ENCODE measurements at places on chromosomes 16 and 17.

DNA sequence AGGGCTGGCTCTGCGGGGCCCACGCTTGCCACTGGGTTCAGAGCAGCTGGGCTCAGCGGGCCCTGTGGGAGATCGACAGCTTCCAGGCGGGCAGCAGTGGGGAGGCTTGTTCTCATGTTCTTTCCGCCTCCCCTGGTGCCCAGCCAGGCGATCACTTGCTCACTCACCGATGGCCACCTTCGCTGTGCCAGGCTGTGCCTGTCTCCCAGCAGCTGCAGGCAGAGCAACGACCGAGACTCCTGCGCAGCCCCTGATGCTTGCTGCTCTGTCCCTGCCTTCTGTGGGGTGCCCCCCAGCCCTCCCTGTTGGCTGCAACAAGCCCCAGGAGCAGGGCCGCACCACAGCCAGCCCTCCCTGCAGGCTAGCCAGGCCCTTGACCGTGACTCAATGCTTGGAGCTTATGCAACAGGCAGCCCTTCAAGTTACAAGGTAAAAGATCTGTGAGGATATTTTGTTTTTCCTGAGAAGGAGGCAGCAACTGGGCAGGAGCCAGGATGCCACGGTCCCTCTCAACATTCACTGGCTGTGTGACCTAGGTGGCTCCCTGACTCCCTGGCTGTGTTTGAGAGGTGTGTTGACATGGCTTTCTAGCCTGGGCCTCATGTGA is 9.6 kb upstream of the SPNS2 start:
- no peak for DNase-seq

GRCh38 chr17:77022766-77023165 is 118.0 kb upstream of the SEC14L1 start:
- DNase-seq = no peak

DNA sequence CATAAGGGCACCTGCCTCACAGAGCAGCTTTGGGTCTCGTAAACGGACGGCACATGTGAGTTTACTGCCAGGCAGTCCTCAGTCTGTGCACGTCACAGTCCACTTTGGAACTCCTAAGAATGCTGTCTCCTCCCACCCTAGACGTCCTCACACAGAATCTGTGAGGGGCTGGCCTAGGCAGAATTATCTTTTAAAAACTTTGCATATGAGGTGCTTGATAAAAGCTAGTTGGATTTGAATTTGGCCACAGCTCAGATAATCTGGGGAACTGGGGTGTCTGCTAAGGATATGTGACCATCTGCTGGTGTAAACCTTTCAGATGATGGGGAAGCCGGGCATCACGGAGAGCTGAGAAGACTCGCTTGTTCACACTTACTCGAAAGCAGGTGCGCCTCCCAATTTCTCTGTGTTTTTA is 64.4 kb downstream of the METRNL start:
- no peak for DNase-seq

GRCh38 chr17:57902117-57902799 is 52.4 kb upstream of the MRPS23 start:
- DNase-seq = no peak

DNA sequence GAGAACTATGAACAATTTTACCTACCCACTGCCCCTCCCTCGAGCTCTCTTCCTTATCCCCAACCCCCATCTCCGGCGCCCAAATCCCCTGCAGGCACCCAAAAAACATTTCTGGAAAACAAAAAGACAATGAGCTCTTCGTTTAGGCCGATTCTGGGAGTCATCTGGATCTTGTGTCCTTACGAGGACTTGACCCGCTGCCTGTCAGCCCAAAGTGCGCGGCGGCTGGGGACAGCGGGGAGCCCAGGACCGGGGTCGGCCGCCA is 524 bp downstream of the STRADA start:
- no peak for DNase-seq

- no peak for DNase-seq
These were observed 189.8 kb downstream of the CEP112 start for GRCh38 chr17:66002063-66002585.

DNA sequence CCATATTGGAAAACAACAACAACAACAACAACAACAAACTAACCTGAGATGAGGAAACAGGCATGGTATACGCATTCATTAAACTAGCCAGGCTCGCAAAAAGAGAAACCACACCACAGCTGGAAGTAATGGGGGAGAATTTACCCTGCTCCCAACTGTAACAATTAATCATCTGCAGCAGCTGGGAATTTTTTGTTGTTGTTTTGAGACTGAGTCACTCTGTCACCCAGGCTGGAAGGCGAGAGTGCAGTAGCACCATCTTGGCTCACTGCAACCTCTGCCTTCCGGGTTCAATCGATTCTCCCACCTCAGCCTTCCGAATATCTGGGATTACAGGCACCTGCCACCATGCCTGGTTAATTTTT is 16.3 kb downstream of the PRPSAP1 start:
- no peak for DNase-seq

DNA sequence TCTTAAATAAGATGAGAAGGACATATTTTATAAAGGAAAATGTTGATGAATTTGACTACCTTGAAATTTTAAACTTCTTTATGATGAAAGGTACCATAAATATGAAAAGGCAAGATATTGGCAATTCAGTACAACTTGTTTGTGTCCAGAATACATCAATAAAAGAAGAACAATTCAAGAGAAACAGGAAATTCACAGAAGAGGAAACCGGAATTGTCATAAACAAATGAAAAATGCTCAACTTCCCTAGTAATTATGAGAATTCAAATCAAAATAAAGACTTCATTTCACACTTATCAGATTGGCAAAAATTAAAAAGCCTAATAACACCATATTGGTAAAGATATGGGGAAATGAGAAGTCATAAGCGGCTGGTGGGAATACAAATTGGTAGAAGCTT is 54.3 kb downstream of the WSB1 start:
- no peak for DNase-seq

GRCh38 chr17:3030096-3030495 is 33.3 kb downstream of the OR1D5 start:
- DNase-seq = peak; percentile 64

DNA sequence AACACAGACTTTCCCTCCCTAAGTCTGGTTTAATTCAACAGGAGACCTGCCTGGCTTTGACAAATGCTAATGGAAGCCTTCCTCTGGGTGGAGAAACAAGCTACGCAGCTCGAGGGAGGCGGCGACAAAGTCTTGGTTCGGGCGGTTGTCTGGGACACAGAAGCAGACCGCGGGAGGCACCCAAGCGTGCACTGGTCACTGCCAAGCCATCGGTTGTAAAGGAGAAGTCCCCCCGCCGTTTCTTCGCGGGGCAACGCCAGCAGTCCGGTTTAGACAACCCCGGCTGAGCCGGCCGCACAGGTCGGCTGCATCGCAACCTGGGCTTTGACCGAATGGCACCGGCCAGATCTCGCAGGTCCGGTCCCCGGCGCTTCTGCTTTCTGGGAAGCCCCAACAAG is 586 bp downstream of the GLYR1 start:
- DNase-seq = peak; percentile 70

GRCh38 chr16:68617734-68618133 is 27.4 kb upstream of the CDH3 start:
- no peak for DNase-seq

- DNase-seq = peak; percentile 83
These were observed 14.0 kb downstream of the CCR7 start for GRCh38 chr17:40551091-40551878.

GRCh38 chr17:48539177-48539576 is 5.7 kb downstream of the HOXB2 start:
- peak; percentile 85 for DNase-seq

DNA sequence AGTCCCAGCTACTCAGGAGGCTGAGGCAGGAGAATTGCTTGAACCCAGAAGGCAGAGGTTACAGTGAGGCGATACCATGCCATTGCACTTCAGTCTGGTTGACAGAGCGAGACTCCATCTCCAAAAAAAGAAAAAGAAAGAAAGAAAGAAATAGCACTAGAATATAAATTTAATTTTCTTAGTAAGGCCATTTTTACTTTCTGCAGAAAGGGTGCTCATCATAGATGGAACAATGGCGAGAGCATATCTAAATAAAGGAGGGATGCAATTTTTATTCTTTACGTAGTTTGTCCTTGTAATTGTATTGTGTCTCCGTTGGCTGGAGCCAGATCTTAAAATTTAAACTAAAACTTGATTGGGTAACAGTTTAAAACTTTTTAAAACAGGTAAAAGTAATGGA is 85.6 kb upstream of the RPRML start:
- DNase-seq = no peak

DNA sequence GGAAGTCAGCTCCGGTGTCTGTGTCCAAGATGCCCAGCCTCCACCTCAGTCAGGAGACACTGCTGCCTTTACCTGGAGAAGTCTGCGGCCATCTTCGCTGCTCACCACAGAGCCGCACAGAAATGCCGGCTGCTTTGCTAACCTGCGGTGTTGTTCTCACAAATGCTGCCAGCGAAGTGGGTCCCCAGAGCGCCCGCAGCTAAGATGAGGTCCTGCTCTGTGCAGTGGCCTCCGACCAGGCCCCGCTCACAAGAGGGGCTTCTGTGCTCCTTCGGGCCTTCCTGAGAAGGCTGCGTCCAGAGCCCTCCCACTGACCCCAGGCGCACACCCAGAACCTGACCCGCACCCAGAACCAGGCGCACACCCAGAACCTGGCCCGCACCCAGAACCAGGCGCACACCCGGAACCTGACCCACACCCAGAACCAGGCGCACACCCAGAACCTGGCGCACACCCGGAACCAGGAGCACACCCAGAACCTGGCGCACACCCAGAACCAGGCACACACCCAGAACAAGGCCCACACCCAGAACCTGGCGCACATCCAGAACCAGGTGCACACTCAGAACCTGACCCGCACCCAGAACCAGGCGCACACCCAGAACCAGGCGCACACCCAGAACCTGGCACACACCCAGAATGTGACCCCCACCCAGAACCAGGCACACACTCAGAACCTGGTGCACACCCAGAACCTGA is 51.5 kb upstream of the FASN start:
- no peak for DNase-seq

DNA sequence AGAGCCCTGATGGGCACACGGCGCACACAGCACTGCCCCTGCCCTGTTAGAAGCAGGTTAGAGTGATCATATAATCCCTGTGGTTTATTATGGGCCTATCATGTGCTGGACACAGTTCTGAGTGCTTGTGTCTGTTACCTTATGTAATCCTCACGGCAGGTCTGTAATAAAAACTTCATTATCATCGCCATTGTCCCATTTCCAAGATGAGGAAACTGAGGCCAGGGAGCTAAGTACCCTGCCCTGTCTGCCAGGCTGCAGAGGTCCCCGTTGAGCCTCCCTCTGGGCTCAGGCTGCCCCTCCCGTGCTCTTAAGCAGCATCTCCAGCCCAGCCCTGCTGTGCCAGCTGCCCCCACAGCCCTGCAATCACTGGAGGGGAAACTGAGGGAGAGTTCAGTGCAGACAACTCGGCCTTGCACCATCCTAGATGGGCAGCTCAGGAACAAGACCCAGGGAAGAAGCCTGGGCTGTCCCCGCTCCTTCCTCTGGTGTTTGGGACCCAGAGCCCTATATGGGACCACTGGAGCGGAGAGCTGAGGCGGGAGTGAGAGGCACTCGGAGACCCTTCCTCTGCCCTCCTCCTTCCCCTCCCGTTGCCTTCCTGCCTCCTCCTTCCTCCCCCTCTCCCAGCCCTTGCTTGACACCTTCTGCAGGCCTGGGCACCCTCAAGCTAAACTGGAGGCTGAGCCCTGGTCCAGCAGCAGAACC is 42.0 kb downstream of the WNT3 start:
- no peak for DNase-seq

DNA sequence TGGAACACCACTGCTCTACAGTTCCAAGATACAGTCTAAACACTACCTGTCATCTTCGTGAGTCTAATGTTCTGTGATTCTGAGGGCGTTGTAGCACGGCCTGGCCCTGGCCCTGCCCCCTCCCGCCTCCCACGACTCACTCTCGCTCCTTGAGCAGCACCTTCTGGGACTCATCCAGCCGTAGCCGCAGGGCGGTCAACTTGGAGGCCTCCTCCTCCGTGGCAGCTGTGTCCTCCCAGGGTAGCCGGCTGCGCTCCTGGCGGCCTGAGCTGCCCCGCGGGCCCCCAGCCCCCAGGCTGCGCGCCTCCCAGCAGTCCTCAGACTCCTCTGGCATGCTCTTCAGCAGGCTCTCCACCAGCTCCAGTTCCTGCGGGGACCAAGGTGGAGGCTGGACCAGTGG is 10.6 kb downstream of the CCDC102A start:
- no peak for DNase-seq

DNA sequence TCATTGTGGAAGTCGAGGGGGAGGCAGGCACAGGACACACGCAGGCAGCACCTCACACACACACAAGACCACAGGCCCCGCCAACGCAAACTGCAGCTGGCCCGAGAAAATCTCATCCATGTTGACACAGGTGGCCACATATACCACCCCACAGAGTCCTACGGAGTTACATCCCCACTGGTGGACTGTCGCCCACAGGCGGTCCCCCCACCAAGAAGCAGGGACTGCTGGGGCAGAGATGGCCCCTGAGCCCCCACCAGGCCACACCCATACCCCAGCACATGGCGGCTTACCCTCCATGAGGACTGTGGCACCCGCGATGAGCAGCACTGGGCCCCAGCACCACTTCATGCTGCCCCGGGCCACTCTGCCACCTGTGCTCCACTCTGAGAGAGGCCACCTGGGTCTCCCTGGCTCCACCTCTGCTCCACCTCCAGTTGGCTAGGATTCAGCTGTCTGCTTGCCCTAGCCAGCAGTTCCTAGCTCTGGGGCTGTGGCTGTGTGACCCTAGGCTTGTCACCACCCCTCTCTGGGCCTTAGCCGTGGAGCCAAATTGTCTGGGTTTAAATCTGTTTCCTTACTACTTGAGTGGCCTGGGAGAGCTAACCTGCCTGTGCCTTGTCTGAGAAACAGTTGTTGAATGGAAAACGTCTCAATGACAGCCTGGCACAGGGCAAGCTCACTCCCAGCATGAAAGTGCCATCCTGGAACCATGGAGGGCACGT is at the start of gene PRSS53:
PRSS53 (minus strand) TSS at position 485 of the 725 bp plus-strand sequence; CDS start at position 351, 134 bp downstream.
- no peak for DNase-seq

DNA sequence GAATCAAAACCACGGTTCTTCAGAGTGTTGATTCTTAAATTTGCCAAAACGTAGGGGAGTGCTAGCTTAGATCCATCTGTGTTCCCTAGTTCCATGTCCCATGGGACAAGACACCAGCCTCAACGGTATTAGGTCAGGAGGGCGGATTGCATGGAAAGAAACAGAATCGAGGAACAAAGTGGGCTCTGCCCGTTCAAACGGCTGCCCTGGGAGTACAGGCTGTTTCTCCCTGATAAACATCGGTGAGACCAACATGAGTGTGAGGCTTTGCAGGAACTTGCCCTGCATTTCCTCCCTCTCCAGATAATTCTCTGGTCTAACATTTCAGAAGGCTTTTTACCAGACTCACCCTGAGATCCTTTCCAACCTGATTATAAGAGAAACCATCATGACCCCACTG is 82.2 kb downstream of the MRM3 start:
- no peak for DNase-seq

Measured in hepatic stellate cell (primary cell).